ENCODE measurements at places on chromosomes 11 and 22.

DNA sequence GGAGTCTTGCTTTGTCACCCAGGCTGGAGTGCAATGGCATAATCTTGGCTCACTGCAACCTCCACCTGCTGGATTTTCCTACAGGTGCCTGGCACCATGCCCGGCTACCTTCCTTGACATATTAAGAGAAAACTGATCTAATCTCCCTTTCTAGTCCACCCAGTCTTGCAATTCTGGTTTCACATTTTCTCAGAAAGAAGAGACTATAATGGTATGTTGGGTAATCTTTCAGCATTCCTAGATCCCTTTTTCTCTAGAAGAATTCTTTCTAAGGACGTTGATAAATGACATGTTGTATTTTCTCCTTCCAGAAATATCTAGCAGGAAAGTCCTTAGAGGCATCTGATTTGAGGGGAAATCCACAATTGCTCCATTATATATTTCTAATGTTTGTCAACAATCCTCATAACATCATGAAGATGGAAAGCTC, 10.4 kb upstream of the HSPA8 start:
- peak; percentile 39 for DNase-seq

DNA sequence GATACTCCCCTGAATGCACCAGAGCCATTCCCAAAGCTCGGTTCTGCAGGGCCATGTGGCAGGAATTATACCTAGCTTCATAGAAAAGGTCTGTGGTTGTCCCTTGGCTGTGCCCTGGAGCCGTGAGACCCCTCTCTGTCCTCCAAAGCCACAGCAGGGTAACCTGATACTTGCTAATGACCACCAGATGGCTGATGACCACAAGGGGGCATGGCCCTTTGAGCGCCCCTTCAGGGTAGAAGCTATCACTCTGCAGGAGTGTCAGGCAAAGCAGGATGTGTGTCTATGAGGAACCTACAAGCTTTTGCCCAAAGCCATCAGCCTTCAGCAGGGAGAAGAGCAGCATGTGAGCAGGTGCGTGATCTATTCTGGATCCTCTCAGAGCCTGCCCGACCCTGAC, 95.3 kb downstream of the NTM start:
- DNase-seq, result no peak

GRCh38 chr11:100636536-100636935, 50.6 kb upstream of the ARHGAP42 start:
- no peak for DNase-seq

GRCh38 chr11:20530942-20531703, 68.3 kb upstream of the SLC6A5 start:
- no peak for DNase-seq

GRCh38 chr11:72812967-72813739, 1.1 kb upstream of the ATG16L2 start:
- DNase-seq, result peak; percentile 52

DNA sequence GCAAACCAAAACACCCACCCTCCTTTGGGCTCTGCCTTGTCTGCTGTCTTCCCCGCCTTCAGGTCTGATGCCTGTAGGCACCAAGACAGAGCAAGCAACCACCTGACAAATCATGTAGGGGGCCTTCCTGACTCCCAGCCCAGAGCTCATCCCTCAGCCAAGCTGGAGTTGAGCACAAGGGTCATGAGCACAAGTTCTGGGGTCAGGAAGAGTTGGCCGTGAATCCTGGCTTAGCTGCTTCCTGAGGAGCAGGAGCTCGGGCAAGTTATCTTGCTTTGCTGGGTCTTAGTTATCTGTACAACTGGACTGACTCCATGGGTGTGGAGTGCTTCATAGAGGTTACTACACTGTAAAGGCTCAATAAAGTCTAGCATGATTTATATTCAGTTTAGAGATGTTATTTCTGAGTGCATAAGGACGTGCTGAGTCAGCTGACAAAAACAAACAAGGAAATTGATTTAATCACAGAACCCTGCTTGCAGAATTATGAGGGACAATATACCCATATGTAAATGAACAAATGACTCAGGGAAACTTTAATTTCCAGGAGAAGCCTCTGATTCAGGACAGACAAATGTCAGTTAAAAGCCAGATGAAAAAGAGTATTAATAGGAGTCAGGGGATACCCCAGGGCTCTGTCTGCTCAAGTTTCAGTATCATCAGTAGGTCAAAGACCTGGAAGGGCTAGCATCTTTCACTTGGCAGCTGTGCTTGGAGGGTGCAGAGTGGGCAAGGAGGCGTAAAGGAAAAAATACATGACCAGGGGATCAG, 15.0 kb upstream of the APOA1 start:
- DNase-seq, result peak; percentile 89

GRCh38 chr11:78572394-78572793, 2.3 kb downstream of the NARS2 start:
- DNase-seq, result no peak

DNA sequence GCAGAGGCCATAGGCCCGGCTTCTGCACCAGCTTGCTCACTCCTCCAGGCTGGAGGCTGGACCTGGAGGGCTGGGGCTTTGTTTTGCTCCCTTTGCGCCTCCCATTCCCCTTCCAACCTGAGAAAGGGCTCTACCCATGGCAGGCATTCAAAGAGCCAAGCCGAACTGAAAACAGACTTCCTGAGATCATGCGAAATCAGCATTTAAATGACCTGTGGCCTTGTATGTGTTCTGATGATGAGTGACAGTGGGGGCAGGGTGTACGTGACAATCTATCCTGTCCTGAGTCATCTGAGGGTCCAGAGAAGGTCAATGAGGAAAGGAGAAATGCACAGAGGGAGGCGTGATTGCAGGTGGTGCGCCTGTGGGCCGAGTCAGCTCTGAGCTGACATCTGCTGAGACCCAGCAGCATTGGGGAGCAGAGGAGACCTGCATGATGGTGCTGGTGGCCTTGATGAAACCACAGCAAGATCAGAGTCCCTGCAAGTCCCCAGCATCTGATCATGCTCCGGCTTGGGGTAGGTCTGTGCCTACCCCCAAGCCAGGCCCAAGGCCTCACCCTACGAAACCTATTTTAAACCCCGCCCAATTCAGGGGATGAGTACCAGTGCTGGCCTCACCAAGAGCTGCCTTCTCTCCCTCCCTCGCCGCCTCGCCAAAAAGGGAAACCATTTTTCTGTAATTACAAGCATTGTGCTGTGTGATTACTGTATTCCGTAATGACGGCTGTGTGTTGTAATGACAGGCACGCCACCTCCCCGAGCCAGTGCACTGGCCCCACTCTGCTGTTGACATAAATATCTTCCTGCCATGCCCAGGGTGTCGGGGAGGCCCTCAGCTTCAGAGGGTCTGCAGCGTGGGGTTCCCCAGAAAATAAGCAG, 95.2 kb upstream of the ANO1 start:
- DNase-seq, result no peak

DNA sequence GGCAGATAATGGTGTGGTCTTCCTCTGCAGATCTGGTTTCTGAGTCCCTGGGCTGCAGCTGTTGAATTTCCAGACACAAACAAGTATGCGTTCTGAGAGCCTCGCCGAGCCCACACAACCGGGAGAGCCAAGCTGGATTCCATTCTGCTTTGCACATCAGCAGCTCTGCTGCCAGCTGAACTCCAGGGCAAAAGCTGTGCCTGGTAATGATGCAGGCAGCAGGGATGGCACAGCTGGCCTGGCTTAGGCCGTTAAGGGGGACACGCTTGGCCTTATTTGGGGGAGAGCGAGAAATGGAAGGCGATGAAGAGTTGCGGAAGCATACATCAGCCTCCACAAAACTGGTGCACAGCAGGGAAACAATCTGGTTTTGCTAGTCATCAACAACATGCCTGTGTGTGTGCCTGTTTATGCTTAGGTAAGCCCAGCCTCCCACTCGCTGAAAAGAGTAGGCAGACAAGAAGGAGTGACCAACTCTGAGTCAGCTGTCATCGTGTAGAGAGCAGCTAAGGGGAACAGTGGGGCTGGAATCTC, 25.1 kb downstream of the ADAMTS8 start:
- DNase-seq, result peak; percentile 93

GRCh38 chr11:123905826-123906225, 3.9 kb downstream of the OR8D4 start:
- no peak for DNase-seq

DNA sequence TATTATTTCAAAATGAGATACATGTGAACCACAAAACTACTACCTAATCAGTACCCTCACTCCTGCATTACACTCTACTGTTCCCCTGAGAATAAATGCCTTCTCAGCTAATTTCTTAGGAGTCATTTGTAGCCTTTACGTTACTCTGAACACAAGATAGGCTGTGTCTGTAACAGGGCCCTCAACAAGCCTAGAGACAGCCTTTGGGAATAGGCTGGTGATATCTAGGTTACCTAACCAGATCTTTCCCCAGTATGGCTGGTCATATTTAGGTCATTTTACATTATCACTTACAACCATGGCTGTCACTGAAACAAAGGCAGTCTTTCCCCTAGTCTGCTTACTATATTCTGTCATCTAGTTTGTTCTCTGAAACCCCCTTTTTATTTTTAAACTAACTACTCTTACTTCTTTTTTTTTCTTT, 14.2 kb downstream of the ATM start:
- DNase-seq, result no peak

DNA sequence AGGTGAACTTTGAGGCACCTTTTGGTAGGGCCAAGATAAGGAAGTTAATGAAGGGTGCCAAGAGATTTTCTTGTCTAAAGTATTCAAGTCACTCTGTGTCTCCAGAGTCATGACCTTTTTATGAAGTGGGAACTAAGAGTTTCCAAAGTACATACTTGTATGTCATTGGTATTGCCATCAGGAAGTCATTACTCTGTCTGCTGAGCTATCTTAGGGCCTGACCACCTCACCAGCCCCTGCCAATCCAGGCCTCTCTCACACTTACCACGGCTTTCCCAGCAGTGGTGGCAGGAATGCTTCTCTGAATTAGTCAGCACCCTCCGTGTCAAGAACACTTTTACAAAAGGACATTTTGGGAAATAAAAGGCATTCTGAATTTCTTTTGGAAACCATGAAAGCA, 192.8 kb upstream of the MTNR1B start:
- no peak for DNase-seq

- DNase-seq, result no peak
Observed at GRCh38 chr11:114892381-114893197, 214.3 kb downstream of the NXPE2 start.

DNA sequence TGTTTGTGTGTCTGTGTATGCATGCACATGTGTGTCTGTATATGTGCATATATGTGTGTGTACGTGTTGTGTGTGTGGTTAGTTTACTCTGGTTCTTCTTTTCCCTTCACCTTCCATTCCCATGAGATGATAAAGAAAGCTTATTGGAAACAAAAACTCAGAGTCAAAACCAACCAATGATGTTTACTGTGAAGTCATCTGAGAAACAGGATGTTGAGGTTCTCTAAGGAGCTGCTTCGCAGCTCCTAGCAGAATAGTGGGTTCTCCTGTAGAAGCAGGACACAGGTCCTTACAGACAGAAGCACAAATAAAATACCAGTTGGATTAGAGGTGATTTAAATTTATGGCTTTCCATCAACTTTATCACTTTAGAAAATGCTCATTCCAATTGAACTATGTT, 256.1 kb upstream of the PLET1 start:
- no peak for DNase-seq

GRCh38 chr22:26619510-26619909, 1.7 kb upstream of the CRYBB1 start:
- no peak for DNase-seq

- no peak for DNase-seq
Observed at GRCh38 chr22:46233231-46233630, 16.9 kb downstream of the CDPF1 start.

DNA sequence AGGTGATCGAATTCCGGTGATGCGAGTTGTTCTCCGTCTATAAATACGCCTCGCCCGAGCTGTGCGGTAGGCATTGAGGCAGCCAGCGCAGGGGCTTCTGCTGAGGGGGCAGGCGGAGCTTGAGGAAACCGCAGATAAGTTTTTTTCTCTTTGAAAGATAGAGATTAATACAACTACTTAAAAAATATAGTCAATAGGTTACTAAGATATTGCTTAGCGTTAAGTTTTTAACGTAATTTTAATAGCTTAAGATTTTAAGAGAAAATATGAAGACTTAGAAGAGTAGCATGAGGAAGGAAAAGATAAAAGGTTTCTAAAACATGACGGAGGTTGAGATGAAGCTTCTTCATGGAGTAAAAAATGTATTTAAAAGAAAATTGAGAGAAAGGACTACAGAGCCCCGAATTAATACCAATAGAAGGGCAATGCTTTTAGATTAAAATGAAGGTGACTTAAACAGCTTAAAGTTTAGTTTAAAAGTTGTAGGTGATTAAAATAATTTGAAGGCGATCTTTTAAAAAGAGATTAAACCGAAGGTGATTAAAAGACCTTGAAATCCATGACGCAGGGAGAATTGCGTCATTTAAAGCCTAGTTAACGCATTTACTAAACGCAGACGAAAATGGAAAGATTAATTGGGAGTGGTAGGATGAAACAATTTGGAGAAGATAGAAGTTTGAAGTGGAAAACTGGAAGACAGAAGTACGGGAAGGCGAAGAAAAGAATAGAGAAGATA, at the start of gene MALAT1:
Gene MALAT1, plus strand, starts transcription at position 69 of the 736 bp plus-strand sequence.
- DNase-seq, result peak; percentile 94

GRCh38 chr11:79241205-79241851, 199.5 kb downstream of the TENM4 start:
- DNase-seq, result no peak

GRCh38 chr11:34793666-34794065, 122.5 kb downstream of the APIP start:
- no peak for DNase-seq

- DNase-seq, result peak; percentile 65
Observed at GRCh38 chr11:32331098-32331497, 104.2 kb downstream of the WT1 start.

- no peak for DNase-seq
Observed at GRCh38 chr22:49347376-49347775, 480.3 kb downstream of the BRD1 start.

DNA sequence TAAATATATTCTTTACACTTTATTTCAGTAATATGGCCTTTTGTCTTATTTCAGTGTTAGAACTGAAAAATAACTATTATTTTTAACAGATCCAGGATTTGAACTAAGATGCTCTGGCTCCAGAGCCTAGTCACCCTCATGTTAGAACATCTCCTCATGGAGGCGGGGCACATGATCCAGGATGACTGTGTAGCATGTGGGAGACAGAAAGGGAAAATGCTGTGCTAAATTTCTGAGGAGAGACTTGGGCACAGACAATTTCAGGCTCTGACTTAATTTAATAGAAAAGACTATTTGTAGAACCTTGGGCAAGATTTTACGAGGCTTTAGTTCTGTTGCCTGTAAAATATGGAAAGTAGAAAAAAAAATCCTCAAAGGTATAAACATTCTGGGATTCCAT, 24.1 kb downstream of the CTSC start:
- DNase-seq, result no peak

DNA sequence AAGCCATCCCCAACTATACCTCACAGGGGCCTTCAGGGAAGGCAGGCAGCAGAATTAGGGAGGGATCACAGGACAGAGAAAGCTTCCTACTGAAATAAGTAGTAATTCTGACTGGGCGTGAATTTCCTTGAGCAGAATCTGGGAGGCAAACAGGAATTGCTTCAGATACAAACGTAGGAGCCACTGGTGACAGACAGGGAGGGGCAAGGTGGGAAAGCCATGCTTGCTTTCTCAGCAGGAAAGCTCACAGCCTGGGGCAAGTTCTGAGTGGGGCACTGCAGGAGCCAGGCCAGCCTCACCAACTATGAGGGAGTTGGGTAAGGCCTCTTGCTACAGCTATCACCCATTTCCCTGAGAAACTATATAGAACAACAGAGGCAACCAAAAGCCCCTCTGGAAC, 43.6 kb downstream of the ARHGAP32 start:
- DNase-seq, result no peak

Measured in amniotic epithelial cell (primary cell).